ENCODE measurements at places on chromosomes 6 and 20. TPM values are rescaled to one million over a fixed set of nuclear protein-coding genes. Genes with fewer than 3 reads are reported as not detected.

DNA sequence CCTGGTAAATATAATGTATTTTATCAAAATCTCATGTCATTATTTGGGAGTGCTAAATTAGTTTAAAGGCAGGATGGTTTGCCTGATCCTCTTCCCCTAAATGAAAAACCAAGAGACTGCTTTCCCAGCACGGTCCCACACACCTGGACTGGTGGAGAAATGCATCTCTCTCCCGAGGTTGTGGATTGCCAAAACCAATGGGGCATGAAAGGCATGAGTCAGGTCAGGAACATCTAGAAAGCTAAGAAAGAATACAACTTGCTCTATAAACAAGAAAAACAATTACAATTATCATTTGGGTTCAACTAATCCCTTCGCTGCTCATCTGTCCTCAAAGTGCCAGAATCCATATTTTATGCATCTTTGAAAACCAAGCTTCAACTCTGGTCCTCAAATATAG lies 308.3 kb upstream of the IRAK1BP1 start:
- H3K4me1 ChIP-seq: no peaks in the 10 kb centered on the region
- no peaks in the 10 kb centered on the region for H3K27me3 ChIP-seq
- no peak for DNase-seq
- H3K36me3 ChIP-seq: no peaks in the 10 kb centered on the region
- no peak overlapping the region for H3K4me3 ChIP-seq

DNA sequence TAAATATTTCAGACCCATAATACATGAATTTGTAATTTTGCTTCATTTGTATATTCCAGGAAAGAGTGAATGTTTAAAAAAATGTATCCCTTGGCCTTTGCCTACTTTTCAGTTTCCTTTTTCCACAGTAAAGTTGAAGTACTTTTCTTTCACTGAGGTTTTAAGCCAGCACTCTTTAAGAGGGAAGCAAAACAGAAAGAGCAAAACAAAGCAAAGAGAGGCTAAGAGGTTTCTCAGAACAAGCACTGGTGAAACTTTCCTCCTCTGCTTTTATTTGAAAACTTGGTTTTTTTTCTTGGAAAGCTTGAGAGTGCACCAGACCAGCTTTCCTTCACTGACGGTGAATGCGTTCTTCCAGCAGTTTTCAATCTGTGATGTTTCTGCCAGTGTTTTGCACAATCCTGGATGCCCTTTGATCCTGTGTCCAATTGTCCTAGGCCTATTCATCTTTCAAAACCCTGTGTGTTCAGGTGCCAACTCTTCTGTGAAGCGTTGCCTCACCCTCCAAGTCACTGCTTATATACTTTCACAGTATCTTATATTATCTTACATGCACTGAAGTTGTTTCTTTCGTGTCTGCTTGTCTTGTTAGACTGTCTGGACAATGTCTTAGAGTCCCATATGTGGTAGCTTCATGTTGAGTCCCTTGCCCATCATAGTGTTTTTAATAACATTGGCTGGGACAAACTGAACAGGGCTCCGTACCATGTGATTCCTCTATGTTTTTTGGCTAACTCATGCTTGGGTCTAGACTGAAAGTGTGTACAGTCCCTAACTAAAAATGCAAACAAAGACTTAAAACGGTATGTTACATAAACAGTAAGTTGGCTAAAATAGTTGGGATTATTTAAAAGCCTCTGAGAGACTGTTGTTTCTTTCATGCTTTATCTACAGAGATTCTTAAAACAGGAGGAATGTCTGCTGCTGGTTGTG lies 1.9 kb downstream of the RNF217 start:
- peak overlapping the region; percentile 25 for H3K27ac ChIP-seq
- DNase-seq: peak; percentile 43
- H3K27me3 ChIP-seq: no peaks in the 10 kb centered on the region
- H3K4me3 ChIP-seq: no peak overlapping the region
- no peaks in the 10 kb centered on the region for H3K36me3 ChIP-seq
- peaks cover 26% of the 10 kb centered on the region for H3K4me1 ChIP-seq

DNA sequence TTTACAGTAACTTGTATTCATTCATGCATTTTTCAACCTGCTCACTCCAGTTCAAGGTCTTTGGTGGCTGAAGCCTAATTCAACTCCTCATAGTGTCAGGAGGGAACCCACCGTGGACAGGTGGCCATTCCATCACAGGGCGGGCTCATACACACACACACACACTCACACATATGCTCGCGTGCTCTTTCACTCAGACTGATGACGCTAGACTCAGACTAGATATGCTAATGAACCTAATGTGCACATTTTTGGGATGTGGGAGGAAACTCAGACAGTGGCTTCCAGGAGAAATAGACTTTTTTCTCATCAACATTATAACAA lies 56.7 kb downstream of the TRIM27 start:
- H3K4me1 ChIP-seq: peaks cover 14% of the 10 kb centered on the region
- no peaks in the 10 kb centered on the region for H3K27me3 ChIP-seq
- no peaks in the 10 kb centered on the region for H3K36me3 ChIP-seq
- DNase-seq: no peak
- peak overlapping the region; percentile 79 for H3K27ac ChIP-seq

GRCh38 chr6:17640477-17640917 lies 40.4 kb downstream of the FAM8A1 start:
- no peaks in the 10 kb centered on the region for H3K27me3 ChIP-seq
- H3K36me3 ChIP-seq: peaks cover 14% of the 10 kb centered on the region
- H3K4me3 ChIP-seq: no peak overlapping the region
- H3K4me1 ChIP-seq: no peaks in the 10 kb centered on the region
- no peak for DNase-seq

GRCh38 chr20:3995067-3995748 lies 20.1 kb downstream of the RNF24 start:
- no peaks in the 10 kb centered on the region for H3K36me3 ChIP-seq
- no peaks in the 10 kb centered on the region for H3K4me1 ChIP-seq
- H3K4me3 ChIP-seq: no peak overlapping the region
- no peaks in the 10 kb centered on the region for H3K27me3 ChIP-seq

DNA sequence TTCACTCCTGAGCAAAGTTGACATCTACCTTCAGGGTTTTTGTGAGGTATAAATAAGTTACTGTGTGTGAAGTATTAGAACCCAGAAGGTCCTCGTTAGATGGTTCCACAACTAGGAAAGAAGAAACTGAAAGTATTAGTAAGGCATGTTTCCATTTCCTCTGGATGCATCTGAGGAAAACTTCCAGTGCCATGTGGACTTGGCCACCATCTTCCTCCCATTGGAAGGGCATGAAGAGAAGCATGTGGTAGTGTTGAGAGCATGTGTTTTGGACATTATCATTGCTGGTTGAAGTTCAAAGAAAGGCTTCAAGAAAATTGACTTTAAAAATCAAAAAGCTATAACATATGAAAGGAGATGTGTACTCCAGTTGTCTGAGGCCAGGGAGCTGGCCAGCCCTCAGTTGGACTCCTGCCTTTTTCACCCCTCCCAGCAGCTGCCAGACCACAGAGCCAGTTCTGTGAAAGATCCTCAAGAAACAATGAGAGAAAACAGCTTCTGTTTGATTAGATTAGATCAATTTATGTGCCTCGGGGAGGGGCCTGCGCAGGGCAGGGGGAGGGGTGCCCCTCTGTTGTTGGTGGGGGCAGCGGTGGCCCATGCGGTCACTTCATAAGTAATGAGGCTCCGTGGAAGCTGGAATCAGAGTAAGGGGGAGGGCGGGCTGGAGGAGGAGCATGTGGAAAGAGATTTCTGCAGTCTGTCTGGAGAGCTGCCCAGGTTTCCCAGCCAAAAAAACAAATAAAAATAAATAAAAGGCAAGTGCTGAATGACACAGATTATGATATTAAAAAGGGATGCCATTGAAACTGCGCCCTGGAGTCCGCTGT lies 154.0 kb downstream of the JARID2 start:
- H3K4me1 ChIP-seq: peaks cover 39% of the 10 kb centered on the region
- H3K4me3 ChIP-seq: no peak overlapping the region
- no peaks in the 10 kb centered on the region for H3K27me3 ChIP-seq
- peak; percentile 77 for DNase-seq
- H3K36me3 ChIP-seq: no peaks in the 10 kb centered on the region

GRCh38 chr20:63323357-63323981 lies 30.5 kb downstream of the COL20A1 start:
- H3K4me1 ChIP-seq: no peaks in the 10 kb centered on the region
- H3K27me3 ChIP-seq: no peaks in the 10 kb centered on the region
- H3K36me3 ChIP-seq: no peaks in the 10 kb centered on the region
- no peak overlapping the region for H3K27ac ChIP-seq

DNA sequence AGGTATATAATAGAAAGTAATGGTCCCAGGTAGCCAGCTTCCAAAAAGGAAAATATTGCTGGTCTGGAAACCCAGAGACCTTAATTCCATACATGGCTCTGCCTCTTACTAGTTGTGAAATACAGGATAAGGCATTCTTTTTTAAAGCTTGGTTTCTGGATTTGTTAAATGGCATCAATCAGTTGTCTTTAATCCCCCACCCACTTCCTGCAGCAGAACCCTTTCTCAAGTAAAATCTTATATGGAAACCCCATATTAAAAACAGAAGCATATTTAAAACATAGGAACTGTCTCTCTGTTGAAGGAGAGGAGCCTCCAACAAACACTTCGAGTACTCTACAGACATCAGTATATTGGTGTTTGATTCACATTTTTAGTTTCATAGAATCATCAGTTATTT lies 6.2 kb upstream of the LCA5 start:
- H3K27me3 ChIP-seq: no peaks in the 10 kb centered on the region
- no peak for DNase-seq
- H3K36me3 ChIP-seq: no peaks in the 10 kb centered on the region
- H3K27ac ChIP-seq: no peak overlapping the region
- no peak overlapping the region for H3K4me3 ChIP-seq

- DNase-seq: no peak
- H3K4me1 ChIP-seq: no peaks in the 10 kb centered on the region
- no peaks in the 10 kb centered on the region for H3K27me3 ChIP-seq
- no peak overlapping the region for H3K4me3 ChIP-seq
- H3K36me3 ChIP-seq: no peaks in the 10 kb centered on the region
These were observed 20.3 kb downstream of the SCAND1 start for GRCh38 chr20:35934050-35934449.

DNA sequence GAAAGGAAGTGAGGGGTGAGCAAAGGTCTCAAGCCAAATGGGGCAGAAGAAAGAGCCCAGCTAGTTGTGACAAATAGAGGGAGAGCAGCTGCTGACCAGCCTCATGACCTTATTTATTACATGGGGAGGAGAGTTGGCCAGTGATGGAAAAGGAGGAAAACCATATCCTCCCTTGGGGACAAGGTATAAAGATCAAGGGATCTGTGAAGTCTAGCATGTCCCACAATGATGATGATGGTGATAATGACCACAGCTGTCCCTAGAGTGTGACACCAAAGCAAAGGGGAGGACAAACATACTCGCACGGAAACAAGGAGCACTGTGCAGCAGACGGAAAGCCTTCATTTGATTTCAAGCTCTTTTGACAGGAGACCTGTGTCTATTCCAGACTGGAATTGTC lies 190.4 kb upstream of the MCHR2 start:
- H3K4me3 ChIP-seq: no peak overlapping the region
- H3K27ac ChIP-seq: no peak overlapping the region
- no peaks in the 10 kb centered on the region for H3K36me3 ChIP-seq

- no peak overlapping the region for H3K27ac ChIP-seq
- H3K4me1 ChIP-seq: no peaks in the 10 kb centered on the region
- H3K27me3 ChIP-seq: no peaks in the 10 kb centered on the region
- no peaks in the 10 kb centered on the region for H3K36me3 ChIP-seq
These were observed 187.1 kb upstream of the TCF21 start for GRCh38 chr6:133701633-133702331.

GRCh38 chr6:32954986-32955802 lies 2.3 kb upstream of the HLA-DMA start:
- peaks cover 22% of the 10 kb centered on the region for H3K4me1 ChIP-seq
- peak overlapping the region; percentile 35 for H3K27ac ChIP-seq
- peak; percentile 68 for DNase-seq
- no peaks in the 10 kb centered on the region for H3K36me3 ChIP-seq

- no peak overlapping the region for H3K4me3 ChIP-seq
- H3K36me3 ChIP-seq: peaks cover 2% of the 10 kb centered on the region
- no peaks in the 10 kb centered on the region for H3K27me3 ChIP-seq
These were observed 57.1 kb downstream of the GOPC start for GRCh38 chr6:117545161-117545595.

GRCh38 chr6:90264561-90264960 lies 32.1 kb downstream of the BACH2 start:
- DNase-seq: no peak
- no peaks in the 10 kb centered on the region for H3K4me1 ChIP-seq
- H3K4me3 ChIP-seq: no peak overlapping the region
- H3K27me3 ChIP-seq: no peaks in the 10 kb centered on the region
- H3K36me3 ChIP-seq: no peaks in the 10 kb centered on the region

GRCh38 chr6:89483111-89483720 lies 50.3 kb downstream of the ANKRD6 start:
- peak; percentile 19 for DNase-seq
- no peak overlapping the region for H3K27ac ChIP-seq
- no peaks in the 10 kb centered on the region for H3K27me3 ChIP-seq
- peaks cover 16% of the 10 kb centered on the region for H3K4me1 ChIP-seq

- no peaks in the 10 kb centered on the region for H3K4me1 ChIP-seq
- DNase-seq: no peak
- no peak overlapping the region for H3K4me3 ChIP-seq
- H3K36me3 ChIP-seq: no peaks in the 10 kb centered on the region
- H3K27me3 ChIP-seq: no peaks in the 10 kb centered on the region
These were observed 46.9 kb downstream of the PRDM1 start for GRCh38 chr6:106133040-106133439.

- peaks cover 13% of the 10 kb centered on the region for H3K36me3 ChIP-seq
- no peaks in the 10 kb centered on the region for H3K27me3 ChIP-seq
- no peak overlapping the region for H3K4me3 ChIP-seq
- DNase-seq: no peak
- no peak overlapping the region for H3K27ac ChIP-seq
These were observed 29.2 kb downstream of the TAF11 start for GRCh38 chr6:34858681-34859080.

GRCh38 chr6:122012578-122012977 lies 386.9 kb upstream of the HSF2 start:
- no peak for DNase-seq
- H3K27ac ChIP-seq: no peak overlapping the region
- H3K27me3 ChIP-seq: no peaks in the 10 kb centered on the region
- no peak overlapping the region for H3K4me3 ChIP-seq
- H3K4me1 ChIP-seq: no peaks in the 10 kb centered on the region

- no peak overlapping the region for H3K4me3 ChIP-seq
- H3K27me3 ChIP-seq: no peaks in the 10 kb centered on the region
- no peak overlapping the region for H3K27ac ChIP-seq
- no peaks in the 10 kb centered on the region for H3K36me3 ChIP-seq
- no peak for DNase-seq
- H3K4me1 ChIP-seq: no peaks in the 10 kb centered on the region
These were observed 406.7 kb downstream of the LMBRD1 start for GRCh38 chr6:69390125-69390524.

- no peaks in the 10 kb centered on the region for H3K36me3 ChIP-seq
- H3K4me3 ChIP-seq: no peak overlapping the region
- H3K27me3 ChIP-seq: no peaks in the 10 kb centered on the region
- H3K4me1 ChIP-seq: no peaks in the 10 kb centered on the region
- H3K27ac ChIP-seq: no peak overlapping the region
These were observed 11.7 kb downstream of the CTCFL start for GRCh38 chr20:57513199-57513598.

Gene DNAJC5
- 32.9 TPM for total RNA-seq

Gene LPA
- total RNA-seq: 0.52 TPM

Gene STMND1
- total RNA-seq: 0.26 TPM

Gene AVP
- not detected for total RNA-seq

Gene NKAIN4
- not detected for total RNA-seq

Gene MED23
- 18.2 TPM for total RNA-seq

Gene IMPG1
- not detected for total RNA-seq

Measured in body of pancreas (tissue), 4 donors.